ENCODE measurements at places on chromosomes 1 and 21. TPM values are rescaled to one million over a fixed set of nuclear protein-coding genes. Genes with fewer than 3 reads are reported as not detected.

Gene NTRK1
- 9.9 TPM for total RNA-seq

Gene CLCA4
- total RNA-seq: not detected

Gene RNF186
- not detected for total RNA-seq

Gene COL9A2
- total RNA-seq: 2.4 TPM

Gene VHLL
- total RNA-seq: not detected

Gene OR6N1
- not detected for total RNA-seq

Gene CR1L
- total RNA-seq: not detected

Gene PYHIN1
- total RNA-seq: 11.5 TPM

Gene LCE3E
- total RNA-seq: not detected

Gene SLC30A1
- 14.5 TPM for total RNA-seq

Gene RGS7
- total RNA-seq: not detected

DNA sequence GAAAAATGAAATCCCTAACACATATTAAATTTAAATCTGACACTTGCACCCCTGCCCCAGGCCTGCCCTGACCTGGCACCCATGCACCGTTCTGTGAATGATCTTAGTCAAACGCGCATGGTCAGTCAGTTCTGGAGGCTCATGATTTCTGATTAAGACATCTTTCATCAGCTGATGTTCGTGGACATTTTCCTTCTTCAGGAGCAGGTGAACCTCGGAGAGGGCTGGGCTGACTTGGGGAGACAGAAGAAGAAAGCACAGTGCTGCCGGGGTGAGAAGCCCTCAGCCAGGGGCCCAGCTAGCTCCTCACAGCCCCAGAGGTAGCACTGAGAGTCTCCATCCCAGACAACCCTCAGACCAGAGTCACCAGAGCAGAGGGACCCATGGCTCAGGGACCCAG lies 134.5 kb upstream of the AJAP1 start:
- no peaks in the 10 kb centered on the region for H3K36me3 ChIP-seq
- no peak for DNase-seq
- no peak overlapping the region for H3K4me3 ChIP-seq
- no peak overlapping the region for H3K27ac ChIP-seq
- no peaks in the 10 kb centered on the region for H3K27me3 ChIP-seq

GRCh38 chr1:243982447-243983018 lies 68.5 kb upstream of the ZBTB18 start:
- H3K27me3 ChIP-seq: peaks cover 3% of the 10 kb centered on the region
- H3K27ac ChIP-seq: no peak overlapping the region
- no peak for DNase-seq
- H3K4me1 ChIP-seq: no peaks in the 10 kb centered on the region

GRCh38 chr21:45067462-45068285 lies 6.7 kb upstream of the ADARB1 start:
- no peaks in the 10 kb centered on the region for H3K36me3 ChIP-seq
- H3K27ac ChIP-seq: no peak overlapping the region
- H3K4me1 ChIP-seq: peaks cover 1% of the 10 kb centered on the region
- DNase-seq: no peak

- H3K27ac ChIP-seq: no peak overlapping the region
- no peaks in the 10 kb centered on the region for H3K36me3 ChIP-seq
- DNase-seq: no peak
- H3K4me1 ChIP-seq: no peaks in the 10 kb centered on the region
Measured at GRCh38 chr1:204725821-204726448, 40.4 kb upstream of the LRRN2 start.

DNA sequence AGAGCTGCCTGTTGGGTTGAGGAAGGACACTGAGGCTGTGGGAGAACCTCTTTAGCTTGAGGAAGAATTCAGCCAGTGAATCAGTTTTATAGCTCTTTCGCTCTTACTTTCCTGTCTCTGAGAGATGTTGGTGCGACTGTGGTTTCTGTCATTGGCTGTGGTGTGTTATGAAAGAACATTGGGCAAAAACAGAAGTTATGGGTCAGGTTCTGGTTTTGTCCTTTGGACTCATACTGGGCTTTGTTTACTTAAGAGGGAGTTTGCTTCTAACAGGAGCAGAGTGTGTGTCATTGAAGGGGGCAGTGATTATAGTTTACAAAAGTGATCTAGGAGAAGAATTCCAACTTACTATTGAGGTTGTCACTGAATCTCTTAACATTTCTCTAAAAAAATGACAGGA lies 97.0 kb downstream of the TLR5 start:
- H3K36me3 ChIP-seq: no peaks in the 10 kb centered on the region
- DNase-seq: no peak
- H3K4me1 ChIP-seq: no peaks in the 10 kb centered on the region
- H3K4me3 ChIP-seq: no peak overlapping the region

- no peak for DNase-seq
- H3K4me3 ChIP-seq: no peak overlapping the region
Measured at GRCh38 chr1:59596432-59596831, 218.3 kb upstream of the HOOK1 start.

- no peak for DNase-seq
- no peak overlapping the region for H3K4me3 ChIP-seq
- H3K27ac ChIP-seq: no peak overlapping the region
- no peaks in the 10 kb centered on the region for H3K4me1 ChIP-seq
- H3K27me3 ChIP-seq: peaks cover 2% of the 10 kb centered on the region
- no peaks in the 10 kb centered on the region for H3K36me3 ChIP-seq
Measured at GRCh38 chr1:162908780-162909179, 47.8 kb upstream of the CCDC190 start.

DNA sequence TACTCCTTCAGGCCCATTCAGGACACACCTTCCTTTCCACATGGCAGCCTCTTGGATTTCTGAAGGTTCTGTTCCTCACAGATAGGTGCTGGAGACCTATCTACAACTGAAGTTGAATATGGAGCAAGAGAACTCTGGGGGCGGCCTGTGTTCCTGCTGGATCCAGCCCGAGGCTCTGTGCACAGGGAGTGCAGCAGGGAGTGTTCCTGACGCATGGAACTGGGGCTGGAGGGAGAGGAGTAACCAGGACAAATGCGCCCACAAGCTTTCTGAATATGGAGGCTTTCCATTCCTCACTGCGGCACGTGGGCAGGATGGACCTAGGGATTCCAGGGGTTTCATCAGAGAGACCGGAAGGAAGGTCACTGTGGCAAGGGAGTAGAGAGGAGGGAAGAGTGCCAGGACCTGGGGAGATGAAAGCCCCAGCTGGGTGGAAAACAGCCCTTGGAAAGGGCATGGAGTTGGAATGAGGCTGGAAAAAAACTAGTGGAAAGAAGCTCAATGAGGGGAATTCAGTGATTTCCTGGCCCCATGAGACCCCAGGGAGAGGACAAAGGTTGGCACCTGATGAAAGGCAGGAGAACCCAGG lies 12.5 kb downstream of the PM20D1 start:
- peaks cover 5% of the 10 kb centered on the region for H3K4me1 ChIP-seq
- H3K4me3 ChIP-seq: no peak overlapping the region
- no peaks in the 10 kb centered on the region for H3K36me3 ChIP-seq

GRCh38 chr1:90074970-90075391 lies 80.1 kb downstream of the ZNF326 start:
- DNase-seq: no peak
- no peak overlapping the region for H3K27ac ChIP-seq
- H3K36me3 ChIP-seq: no peaks in the 10 kb centered on the region
- no peak overlapping the region for H3K4me3 ChIP-seq
- H3K27me3 ChIP-seq: peaks cover 9% of the 10 kb centered on the region
- H3K4me1 ChIP-seq: no peaks in the 10 kb centered on the region

GRCh38 chr1:232486454-232487207 lies 143.3 kb downstream of the SIPA1L2 start:
- no peak overlapping the region for H3K4me3 ChIP-seq
- H3K27ac ChIP-seq: no peak overlapping the region
- H3K27me3 ChIP-seq: no peaks in the 10 kb centered on the region
- H3K36me3 ChIP-seq: no peaks in the 10 kb centered on the region

- peak overlapping the region; percentile 75 for H3K27ac ChIP-seq
- peaks cover 54% of the 10 kb centered on the region for H3K4me1 ChIP-seq
- H3K4me3 ChIP-seq: peak overlapping the region; percentile 26
Measured at GRCh38 chr1:101293461-101294051, 56.7 kb downstream of the S1PR1 start.

DNA sequence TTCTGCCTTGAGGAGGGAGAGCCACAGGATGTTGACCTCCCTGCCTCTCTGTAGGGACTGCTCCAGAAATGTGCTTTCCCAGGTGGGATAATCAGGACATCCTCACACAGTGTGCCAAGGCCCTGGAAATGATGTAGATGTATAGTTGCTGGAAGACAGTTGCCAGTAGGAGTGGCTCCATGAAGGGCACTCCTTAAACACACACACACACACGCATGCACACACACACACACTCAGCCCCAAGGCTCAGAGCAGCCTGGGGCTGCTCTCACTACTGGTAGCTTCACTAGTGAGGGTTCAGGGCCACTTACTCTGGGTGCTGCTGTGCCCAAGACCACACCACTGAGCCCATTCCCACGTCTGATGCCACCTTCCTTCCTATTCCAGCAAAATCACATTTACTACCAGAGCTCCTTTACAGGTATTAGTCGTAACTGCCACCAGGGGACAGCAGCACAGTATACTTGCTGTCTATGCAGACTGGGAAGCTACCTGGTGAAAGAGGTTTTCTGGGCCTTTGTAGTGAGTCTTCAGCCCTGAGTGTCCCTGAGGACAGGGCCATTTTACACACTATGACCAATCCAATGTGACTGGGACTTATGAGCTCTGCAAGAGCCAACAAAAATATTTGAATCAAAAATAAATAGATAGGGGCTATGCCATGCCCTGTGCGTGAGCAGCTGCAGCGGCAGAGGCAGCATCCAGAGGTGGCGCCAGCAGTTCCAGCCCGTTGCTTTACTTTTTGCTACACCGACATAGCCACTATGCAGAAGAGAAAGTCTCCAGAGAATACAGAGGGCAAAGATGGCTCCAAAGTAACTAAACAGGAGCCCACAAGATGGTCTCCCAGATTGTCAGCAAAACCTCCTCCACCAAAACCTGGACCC lies 15.0 kb downstream of the CRNN start:
- peak; percentile 28 for DNase-seq
- no peaks in the 10 kb centered on the region for H3K36me3 ChIP-seq
- no peak overlapping the region for H3K4me3 ChIP-seq

- H3K4me1 ChIP-seq: no peaks in the 10 kb centered on the region
- no peak for DNase-seq
- H3K27ac ChIP-seq: no peak overlapping the region
- no peaks in the 10 kb centered on the region for H3K27me3 ChIP-seq
Measured at GRCh38 chr21:40146216-40146837, 279.1 kb downstream of the PCP4 start.

GRCh38 chr1:164608651-164609057 lies 49.7 kb downstream of the PBX1 start:
- no peak overlapping the region for H3K4me3 ChIP-seq
- DNase-seq: no peak
- H3K4me1 ChIP-seq: no peaks in the 10 kb centered on the region
- no peaks in the 10 kb centered on the region for H3K27me3 ChIP-seq

- H3K36me3 ChIP-seq: peaks cover 26% of the 10 kb centered on the region
- DNase-seq: no peak
- H3K4me3 ChIP-seq: no peak overlapping the region
- peak overlapping the region; percentile 63 for H3K27ac ChIP-seq
- peaks cover 65% of the 10 kb centered on the region for H3K4me1 ChIP-seq
Measured at GRCh38 chr1:36380143-36380619, 5.5 kb downstream of the STK40 start.

GRCh38 chr1:21570885-21571284 lies 61.7 kb downstream of the ALPL start:
- no peak for DNase-seq
- no peak overlapping the region for H3K27ac ChIP-seq
- H3K27me3 ChIP-seq: peaks cover 10% of the 10 kb centered on the region
- H3K4me1 ChIP-seq: peaks cover 3% of the 10 kb centered on the region

GRCh38 chr1:221575605-221576004 lies 166.3 kb downstream of the DUSP10 start:
- DNase-seq: no peak
- no peak overlapping the region for H3K27ac ChIP-seq
- no peaks in the 10 kb centered on the region for H3K4me1 ChIP-seq
- no peak overlapping the region for H3K4me3 ChIP-seq
- no peaks in the 10 kb centered on the region for H3K27me3 ChIP-seq
- no peaks in the 10 kb centered on the region for H3K36me3 ChIP-seq

- no peak overlapping the region for H3K4me3 ChIP-seq
- no peaks in the 10 kb centered on the region for H3K36me3 ChIP-seq
- no peak for DNase-seq
- no peaks in the 10 kb centered on the region for H3K4me1 ChIP-seq
- H3K27me3 ChIP-seq: no peaks in the 10 kb centered on the region
- no peak overlapping the region for H3K27ac ChIP-seq
Measured at GRCh38 chr21:22490049-22490448, 1491.8 kb downstream of the NCAM2 start.

Measured in activated CD8-positive, alpha-beta T cell treated with anti-CD3 and anti-CD28 coated beads, Interleukin-2, amount 10 ng/mL, durations not matched to agents 7 days and 5 days (primary cell).